ENCODE measurements at places on chromosomes 2 and 18.

- no peak for DNase-seq
These were observed 34.7 kb upstream of the MAP2 start for GRCh38 chr2:209389171-209389618.

- no peak for DNase-seq
These were observed 7.4 kb upstream of the GPR17 start for GRCh38 chr2:127638361-127639110.

DNA sequence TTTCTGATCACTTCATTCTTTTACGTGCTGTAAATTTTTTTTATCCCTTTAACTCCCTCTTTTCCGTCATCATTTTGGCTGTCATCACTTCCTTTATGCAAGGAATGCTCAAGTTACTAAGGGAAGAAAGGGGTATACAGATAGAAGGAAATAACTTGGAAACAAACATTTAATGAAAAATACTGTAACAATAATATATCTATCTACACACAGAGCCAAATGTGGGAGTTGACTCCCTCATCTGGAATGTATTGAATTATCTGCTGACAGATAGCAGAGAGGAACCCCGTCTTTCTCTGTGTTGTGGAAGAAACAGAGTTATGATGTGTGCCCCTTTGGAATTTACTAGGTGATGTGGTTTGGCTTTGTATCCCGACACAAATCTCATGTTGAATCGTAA is 182.5 kb upstream of the NXPH2 start:
- no peak for DNase-seq

DNA sequence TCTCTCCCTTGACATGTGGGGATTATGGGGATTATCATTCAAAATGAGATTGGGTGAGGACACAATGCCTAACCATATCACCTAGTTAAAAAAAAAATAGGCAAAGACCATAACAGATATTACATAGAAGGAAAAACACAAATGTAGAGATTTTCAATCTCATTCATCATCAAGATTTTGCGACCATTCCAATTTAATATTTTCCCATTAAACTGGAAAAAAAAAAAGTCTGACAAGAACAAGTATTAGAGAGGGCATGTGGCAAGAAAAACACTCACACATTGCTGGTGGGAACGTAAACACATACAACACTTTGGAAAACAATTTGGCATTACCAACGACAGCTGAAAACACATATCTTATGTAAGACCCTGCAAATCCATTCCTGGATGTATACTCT is 71.0 kb upstream of the MYCN start:
- DNase-seq: no peak

DNA sequence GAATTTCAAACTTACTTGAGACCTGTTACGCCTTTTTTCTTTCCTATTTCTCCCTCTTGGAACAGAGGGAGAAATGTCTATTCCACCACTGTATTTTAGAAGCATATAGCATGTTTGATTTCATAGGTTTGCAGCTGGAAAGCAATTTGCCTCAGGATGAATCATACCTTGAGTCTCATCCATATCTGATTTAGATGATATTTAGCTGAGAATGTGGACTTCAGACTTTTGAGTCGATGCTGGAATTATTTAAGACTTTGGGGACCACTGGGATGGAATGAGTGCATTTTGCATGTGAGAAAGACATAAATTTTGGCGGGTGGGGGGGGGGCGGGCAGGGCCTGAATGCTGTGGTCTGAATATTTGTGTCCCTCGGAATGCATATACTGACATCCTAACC is 282.7 kb upstream of the STON1 start:
- DNase-seq: no peak

- DNase-seq: no peak
These were observed 46.1 kb downstream of the TMEM185B start for GRCh38 chr2:120177001-120177621.

DNA sequence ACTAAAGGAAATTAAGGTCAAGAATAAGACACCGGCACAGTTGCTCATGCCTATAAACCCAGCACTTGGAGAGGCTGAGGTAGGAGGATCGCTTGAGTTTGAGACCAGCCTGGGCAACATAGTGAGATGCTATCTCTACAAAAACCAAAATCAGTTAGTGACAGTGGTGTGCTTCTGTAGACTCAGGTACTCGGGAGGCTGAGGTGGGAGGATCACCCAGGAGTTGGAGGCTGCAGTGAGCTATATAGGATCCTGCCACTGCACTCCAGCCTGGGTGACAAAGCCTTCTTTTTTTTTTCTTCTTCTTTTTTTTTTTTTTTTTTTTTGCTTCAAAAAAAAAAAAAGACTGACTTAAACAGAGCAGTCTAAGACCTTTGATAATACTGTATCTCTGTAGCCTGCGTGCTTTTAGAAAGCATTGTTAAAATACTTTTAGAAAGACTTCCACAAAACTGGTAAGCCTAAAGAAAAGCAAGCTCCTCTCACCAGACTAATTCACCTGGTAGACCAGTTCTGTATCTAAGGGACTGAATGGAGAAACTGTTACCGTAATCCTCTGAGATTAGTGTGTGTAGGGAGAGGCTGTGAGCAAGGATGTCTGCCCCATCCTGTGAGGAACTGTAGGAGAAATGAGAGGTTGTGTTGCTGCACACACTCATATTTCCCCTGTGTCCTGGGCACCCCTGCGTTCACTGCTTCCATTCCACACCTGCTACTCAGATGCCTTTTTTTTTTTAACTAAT is 10.8 kb downstream of the RAB12 start:
- DNase-seq: no peak

DNA sequence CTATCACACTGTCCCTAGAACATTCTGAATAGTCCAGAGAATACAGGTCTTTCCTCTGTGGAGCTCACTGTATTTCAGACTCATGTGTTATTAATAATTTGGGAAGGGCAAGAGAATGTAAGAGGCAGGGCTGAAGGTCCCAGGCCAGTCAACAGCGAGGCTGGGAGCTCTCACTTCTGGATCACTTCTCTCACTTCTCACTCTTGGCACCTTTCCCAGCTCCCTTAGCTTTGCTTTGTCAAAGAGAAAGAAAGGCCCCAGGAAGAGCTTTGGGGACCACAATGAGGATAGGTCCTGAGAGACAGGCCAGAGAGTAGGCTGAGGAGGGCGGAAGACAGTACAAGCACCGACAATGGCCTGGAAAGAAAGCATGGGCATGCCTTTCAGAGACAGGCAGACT is 11.2 kb downstream of the EFR3B start:
- no peak for DNase-seq

DNA sequence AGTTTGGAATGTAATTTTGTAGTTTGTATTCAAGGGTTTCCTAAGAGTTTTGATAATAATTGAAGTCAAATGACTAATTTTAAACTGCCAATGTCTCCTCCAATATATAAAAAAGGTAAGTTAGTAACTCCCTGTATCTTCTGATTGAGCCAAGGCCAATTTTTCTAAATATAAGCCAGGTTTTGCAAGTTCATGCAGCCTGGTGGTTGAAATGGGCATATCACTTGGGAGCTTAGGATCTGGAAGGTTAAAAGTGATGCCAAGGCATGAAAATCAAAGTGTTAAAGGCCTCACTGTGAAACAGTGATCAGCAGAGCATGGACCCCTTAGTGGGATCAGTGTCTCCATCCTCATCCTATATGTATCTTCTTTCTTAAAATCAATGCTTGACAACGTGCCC is 60.5 kb downstream of the MERTK start:
- no peak for DNase-seq

- no peak for DNase-seq
These were observed 34.0 kb upstream of the SESTD1 start for GRCh38 chr2:179298666-179299065.

GRCh38 chr2:5691221-5691984 is 781 bp upstream of the SOX11 start:
- DNase-seq: peak; percentile 82

GRCh38 chr2:112640800-112641675 is 4.7 kb upstream of the SLC20A1 start:
- no peak for DNase-seq

- DNase-seq: no peak
These were observed 134.1 kb upstream of the SIX3 start for GRCh38 chr2:44807201-44808025.

DNA sequence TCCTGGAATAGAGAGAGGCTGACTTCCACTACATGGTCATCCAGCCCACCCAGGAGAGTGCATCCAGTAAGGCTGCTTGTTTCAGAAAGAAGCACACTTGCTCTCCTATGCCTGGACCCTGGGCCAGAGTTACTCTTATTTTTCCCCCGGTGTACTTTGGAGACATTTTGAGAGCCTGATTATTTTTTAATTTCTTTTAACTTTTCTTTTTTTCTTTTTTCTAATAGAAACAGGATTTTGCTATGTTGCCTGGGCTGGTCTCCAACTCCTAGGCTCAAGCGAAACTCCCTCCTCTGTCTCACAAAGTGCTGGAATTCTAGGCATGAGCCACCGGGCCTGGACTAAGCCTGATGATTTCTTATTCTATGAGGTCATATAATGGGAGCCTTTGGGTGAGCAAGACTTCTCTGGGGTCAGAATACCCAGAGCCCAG is 62.2 kb downstream of the RPL37A start:
- DNase-seq: no peak

DNA sequence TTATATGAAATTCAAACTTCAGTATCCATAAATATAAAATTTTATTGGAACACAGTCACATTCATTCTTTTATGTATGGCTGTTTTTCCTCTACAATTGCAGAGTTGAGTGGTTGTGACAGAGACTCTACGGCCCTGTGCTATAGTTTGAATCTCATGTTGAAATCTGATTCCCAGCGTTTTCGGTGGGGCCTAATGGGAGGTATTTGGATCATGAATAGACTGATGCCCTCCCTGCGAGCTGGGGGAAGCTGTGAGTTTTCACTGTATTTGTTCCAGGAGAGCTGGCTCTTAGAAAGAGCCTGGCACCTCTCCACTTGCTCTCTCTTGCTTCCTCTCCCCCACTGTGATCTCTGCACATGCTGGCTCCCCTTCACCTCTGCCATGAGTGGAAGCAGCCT is 1.7 kb downstream of the PFN4 start:
- peak; percentile 4 for DNase-seq

GRCh38 chr2:221517696-221518151 is 54.4 kb downstream of the EPHA4 start:
- no peak for DNase-seq

- DNase-seq: peak; percentile 51
These were observed 91.1 kb downstream of the INHBB start for GRCh38 chr2:120436885-120437603.

DNA sequence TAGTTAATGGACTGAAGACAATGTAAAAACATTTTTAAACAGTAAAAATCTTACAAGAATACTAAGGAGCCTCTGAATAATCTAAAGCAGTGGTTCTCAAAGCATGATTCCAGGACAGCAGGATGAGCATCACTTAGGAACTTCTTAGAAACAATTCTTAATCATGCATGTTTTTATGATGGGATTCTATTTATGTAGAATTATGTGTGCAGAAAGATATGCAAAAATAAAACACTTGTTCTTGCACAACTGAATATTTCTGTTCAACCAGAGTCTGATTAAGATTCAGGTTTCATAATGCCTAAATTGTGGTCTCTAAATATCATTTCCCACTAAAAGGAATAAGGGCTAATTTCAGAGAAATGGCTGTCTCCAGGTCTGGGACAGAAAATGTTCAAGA is 69.2 kb upstream of the MTIF2 start:
- DNase-seq: no peak

- DNase-seq: no peak
These were observed 83.6 kb downstream of the ATAD2B start for GRCh38 chr2:23843051-23843976.

DNA sequence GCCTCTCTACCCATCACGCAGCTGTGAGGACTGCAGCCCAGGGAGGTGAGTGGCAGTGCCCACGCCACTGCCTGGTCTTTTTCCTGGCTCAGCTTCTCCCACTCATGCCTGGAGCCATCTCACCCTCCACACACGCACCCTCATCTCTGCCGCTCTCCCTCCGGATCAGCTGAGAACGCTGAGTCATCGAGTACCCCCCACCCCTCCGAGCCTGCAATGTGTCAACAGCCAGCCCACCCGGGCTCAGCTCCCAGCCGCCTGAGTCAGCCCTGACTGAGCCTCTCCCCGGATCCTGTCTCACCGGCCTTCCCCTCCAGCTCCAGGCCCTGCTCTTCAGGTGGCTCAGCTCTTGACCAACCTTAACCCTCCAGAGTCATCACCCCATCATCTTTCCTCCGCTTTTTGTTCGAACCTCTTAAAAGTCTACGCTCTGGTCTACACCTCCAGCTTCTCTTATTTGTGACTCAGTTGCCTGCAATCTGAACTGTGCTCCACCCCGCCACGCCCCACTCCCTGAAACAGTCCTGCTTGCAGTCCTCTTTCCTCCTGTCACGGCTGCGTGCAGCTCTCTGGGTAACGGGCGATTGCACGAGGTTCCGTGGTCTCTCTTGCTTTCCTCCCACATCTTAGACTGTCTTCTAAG is 94.4 kb upstream of the ASAP2 start:
- DNase-seq: no peak

- no peak for DNase-seq
These were observed 20.3 kb downstream of the PLEK start for GRCh38 chr2:68385220-68385906.

GRCh38 chr2:76279142-76279541 is 568.4 kb upstream of the GCFC2 start:
- no peak for DNase-seq

DNA sequence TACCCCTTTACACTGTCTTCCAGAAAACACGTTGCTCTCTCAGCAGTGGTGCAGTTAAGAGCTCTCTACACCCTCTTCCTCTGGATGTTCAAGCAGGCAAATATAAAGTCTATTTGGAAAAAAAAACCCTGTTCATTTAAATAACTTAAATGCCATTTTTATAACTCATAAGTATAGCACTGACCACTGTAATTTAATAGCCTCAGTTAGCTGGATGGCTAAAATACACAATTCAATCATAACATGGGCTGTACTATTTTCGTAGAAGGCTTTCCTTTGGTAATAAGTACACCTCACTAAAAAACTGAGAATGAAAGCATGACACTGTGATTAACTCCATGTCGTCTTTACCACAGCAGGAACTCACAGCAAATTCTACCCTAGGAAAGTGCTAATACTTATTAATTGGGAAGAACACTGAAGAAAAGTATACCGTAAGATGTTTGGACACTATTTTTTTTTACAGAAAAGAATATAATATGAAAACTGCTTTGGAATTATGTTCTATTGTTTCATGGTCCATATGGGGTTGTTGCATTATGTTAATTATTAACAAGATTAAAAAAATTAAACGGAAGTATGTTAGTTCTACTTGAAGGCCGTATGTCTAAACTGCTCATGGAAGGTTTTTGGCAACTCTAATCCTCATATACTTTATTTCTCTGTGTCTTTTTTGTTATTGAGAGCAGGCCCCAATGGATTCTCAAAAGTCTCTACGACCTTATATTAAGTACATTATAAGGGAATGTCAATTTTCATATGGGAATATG is 269.1 kb downstream of the ZNF385B start:
- no peak for DNase-seq

- DNase-seq: no peak
These were observed 62.3 kb upstream of the BOD1L2 start for GRCh38 chr18:57084331-57085271.
